Kidney (tissue), 22 donors: ENCODE measurements at places on chromosomes 12 and 14. TPM values are rescaled to one million over a fixed set of nuclear protein-coding genes. Genes with fewer than 3 reads are reported as not detected.

DNA sequence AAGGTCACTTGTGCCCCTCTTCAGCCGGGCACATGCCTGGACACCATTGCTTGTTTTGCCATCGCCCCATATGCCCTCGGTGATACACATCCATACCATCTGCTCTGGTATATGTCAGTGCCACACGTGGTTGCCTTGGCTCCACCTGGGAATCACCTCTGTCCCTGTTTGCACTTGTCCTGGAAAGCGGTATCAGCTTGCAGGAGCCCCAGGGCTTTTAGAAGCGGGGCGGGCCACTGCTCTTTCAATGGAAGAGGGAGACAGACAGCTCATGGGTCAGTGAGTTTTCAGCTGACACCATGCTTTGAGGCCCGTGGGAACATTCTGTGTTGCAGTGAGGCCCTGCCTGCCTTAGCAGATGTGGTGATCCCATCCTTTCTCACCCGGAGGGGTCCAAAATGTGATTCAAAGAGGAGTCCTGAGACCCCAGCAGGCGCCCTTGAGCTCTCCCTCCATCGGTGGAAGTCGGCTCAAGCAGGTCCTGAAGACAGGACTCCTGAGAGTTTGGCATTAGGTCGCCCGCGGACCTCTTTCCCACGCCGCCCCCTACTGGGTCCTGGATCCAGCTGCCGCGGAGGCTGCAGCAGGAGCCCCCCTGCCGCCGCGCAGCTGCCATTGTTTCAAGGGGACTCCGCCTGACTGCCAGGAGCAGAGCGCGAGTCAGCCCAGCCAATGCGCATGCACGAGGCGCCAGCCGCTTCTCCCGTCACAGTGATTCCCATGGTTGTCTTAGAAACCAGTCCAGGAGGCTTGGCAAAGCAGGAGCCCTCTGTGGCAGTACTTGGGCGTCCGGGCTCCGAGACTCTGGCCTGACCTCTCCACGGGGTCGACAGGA is 773.2 kb upstream of the ALG10B start:
- no peak for DNase-seq

- no peak for DNase-seq
Measured at GRCh38 chr12:109871668-109872314, 8.6 kb downstream of the GLTP start.

DNA sequence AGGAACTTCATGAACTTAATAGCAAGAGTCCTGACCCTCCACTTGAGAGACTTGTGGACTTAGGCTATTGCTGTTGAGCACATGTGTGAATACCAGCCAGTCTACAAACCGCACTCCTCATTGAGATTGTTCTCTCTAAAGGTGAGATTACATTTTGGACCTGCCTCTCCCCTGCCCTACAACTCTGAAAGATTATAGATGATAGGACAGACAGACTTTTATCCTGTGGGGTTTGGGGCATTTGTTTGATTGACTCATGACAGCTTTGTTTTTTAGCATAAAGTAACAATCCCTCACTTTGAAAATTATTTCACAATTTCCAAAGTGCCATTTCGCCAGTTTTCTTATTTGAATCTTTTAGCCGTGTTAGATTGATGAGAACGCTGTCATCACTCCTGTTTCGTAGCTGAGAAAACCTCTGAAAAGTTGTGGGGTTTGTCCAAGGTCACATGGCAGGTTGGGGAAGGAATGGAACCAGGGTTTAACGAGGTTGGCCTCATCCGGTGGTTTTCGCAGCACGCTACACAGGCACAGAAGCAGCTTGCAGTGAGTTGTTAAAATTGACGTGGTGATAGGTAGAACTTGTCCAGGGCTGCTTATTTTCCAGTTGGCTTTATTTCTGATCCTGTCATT is 836 bp downstream of the EVL start:
- DNase-seq, result peak; percentile 39

The STYK1 gene
- 0.58 TPM for polyA plus RNA-seq

GRCh38 chr12:52871291-52872039 is 22.7 kb upstream of the KRT78 start:
- DNase-seq, result peak; percentile 83
